Body of pancreas (tissue), 4 donors: ENCODE measurements at places on chromosomes 11 and 22. TPM values are rescaled to one million over a fixed set of nuclear protein-coding genes. Genes with fewer than 3 reads are reported as not detected.

Gene PTPRJ
- total RNA-seq = 10.9 TPM

Gene MISFA
- total RNA-seq = not detected

Gene TUB
- total RNA-seq = 8.6 TPM

Gene ANKK1
- total RNA-seq = 1.3 TPM

Gene CCDC157
- 10.5 TPM for total RNA-seq

Gene SLC6A5
- total RNA-seq = not detected

Gene MRGPRE
- not detected for total RNA-seq

Gene TSPAN32
- not detected for total RNA-seq

Gene RASD2
- total RNA-seq = 0.26 TPM

Gene LRRC75B
- 33.9 TPM for total RNA-seq

Gene GAS2L1
- 15.8 TPM for total RNA-seq

Gene GAL3ST3
- total RNA-seq = 2.6 TPM

Gene DAGLA
- total RNA-seq = 7.0 TPM

Gene GRM5
- not detected for total RNA-seq

Gene ZNF214
- 4.3 TPM for total RNA-seq

Gene CRYAB
- total RNA-seq = 61.0 TPM

GRCh38 chr22:41043722-41044121 is 48.7 kb upstream of the EP300 start:
- no peak for DNase-seq

GRCh38 chr11:27648840-27649239 is 51.4 kb downstream of the BDNF start:
- no peak for DNase-seq

DNA sequence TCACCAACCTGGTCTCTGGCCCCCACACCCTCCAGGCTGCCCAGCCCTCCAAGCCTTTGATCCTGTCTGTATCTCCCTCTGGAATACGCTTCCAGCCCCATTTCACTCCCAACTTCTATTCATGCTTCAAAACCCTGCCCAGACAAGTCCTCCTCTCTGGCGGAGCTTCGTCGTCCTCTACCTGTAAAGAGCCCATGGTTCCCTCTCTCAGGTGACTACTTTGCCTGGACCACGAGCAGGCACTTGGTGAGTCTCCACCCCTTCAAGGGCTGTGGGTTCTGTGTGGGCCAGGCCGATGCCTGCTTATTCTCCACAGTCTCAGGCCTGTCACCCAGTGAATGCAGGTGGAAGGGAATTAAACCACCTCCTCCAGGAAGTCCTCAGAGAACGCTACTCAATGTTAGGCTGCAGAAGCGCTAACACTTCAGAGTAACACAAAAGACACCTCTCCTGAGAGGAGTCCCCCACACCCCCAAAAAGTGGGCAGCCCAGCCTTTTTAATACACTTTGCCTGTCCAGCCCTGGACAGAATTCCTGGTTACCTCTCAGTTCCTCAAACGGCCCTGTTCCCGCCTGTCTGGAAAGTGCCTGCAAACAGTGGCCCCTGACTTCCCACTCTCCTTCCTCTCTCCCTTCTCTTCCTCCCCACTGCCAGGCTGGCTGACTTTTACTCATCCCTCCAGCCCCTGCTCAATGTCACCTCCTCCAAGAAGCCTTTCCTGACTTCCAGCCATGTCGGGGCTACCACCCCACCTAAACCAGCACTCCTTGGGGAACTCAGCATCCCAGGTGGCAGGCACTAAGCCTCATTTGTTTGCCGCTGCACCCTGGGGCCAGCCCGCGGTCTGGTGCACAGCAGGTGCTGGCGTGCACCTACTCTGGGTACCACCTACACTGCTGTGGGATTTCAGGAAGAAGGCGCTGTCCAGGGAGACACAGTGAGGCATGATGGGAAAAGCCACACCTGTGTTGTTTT is 9.0 kb downstream of the RAC2 start:
- no peak for DNase-seq

DNA sequence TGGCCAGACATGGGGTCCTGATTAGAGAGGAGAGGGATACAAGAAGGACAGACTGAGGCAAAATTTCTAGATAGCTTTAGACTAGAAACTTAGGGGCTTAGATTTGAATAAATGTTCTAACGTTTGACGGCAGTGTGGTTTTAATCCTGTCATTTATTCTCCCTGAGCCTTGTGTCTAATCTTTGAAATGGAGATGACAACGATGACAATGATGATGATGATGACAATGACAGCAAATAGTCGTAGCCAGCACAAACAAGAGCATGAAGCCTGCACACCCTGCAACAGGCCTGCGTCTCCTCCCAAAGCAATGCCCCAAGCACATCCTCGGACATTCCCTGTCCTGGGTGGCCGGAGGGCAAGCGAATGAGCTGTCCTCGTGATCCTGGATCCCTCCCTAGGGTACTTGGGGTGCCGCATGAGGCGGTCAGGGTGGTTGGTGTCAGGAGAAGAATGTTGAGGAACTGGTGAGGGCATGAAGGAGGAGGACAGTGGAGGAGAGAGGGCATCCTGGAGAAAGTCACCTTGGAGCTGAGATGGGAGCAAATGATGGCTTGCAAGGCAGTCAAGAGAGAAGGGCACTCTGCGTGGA is 502.1 kb upstream of the B3GAT1 start:
- no peak for DNase-seq

GRCh38 chr11:93741882-93742226 is 382 bp downstream of the C11orf54 start:
- DNase-seq = peak; percentile 90

- no peak for DNase-seq
Observed at GRCh38 chr11:116062129-116062489, 557.9 kb upstream of the CADM1 start.

DNA sequence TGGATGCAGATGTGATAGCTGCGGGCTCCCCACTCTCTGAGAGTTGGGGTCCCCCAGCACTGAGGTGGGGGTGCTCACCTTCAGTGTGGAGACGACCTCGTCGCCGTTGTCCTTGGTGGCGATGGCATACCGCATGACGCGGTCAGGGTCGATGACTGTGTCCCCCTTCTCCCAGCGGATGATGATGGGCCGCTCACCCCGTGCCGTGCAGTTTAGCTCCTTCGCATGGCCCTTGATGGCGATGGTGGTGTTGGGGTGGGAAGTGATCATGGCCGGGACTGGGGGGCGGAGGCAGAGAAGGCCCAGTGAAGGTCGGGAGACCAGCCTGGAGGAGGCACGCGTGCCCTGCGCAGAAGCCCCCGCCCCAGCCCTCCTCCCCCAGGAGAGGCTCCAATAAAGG is 154.2 kb downstream of the CEP164 start:
- DNase-seq = no peak

DNA sequence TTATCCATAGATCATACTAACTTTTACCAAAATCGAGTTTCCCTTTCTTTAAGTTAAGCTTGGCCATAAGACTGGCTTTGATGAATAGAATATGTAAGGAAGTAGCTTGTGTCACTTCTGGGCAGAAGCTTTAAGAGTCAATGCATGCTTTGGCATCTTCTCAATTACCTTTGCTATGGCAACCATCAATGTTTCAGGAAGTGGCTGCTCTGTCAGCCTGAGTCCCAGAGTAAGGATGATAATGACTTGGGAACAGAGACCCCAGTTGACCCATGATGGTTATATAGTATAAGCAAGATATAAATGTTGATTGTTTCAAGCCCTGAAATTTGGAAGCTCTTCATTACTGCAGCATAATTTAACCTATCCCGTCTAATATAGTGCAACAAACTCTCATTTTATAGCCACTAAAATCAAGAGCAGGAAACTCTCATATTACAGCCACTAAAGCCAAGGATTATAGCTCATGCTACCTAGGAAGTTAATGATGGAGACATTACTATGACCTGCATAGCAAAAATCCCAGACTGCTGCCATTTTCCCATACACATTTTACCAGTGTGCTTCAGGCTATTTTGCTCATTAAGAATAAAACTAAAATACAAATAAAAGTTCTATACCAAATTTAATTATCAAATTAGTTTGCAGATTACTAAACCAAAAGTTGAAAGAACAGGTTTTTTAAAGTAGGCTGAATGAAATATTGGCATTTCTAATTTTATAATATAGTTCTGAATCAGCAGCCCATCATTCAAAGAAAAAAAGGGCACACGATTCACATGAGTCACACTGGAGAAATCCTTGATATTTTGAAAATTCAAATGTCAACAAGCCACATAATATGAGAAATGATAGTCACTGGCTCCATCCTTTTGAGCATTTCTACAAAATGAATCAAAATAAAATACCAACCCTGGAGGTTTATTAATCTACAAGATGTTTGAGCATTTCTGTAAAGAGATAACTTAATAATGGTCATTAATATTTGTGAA is 23.8 kb downstream of the FSHB start:
- DNase-seq = no peak

GRCh38 chr11:125174686-125175085 is 10.1 kb downstream of the PKNOX2 start:
- DNase-seq = no peak

GRCh38 chr11:119935349-119935925 is 202.5 kb downstream of the TRIM29 start:
- DNase-seq = no peak

- DNase-seq = no peak
Observed at GRCh38 chr11:90587896-90588295, 365.0 kb upstream of the CHORDC1 start.

- DNase-seq = no peak
Observed at GRCh38 chr11:26350002-26350401, 18.1 kb downstream of the ANO3 start.

GRCh38 chr11:135073381-135073780 is 661.3 kb upstream of the B3GAT1 start:
- no peak for DNase-seq

DNA sequence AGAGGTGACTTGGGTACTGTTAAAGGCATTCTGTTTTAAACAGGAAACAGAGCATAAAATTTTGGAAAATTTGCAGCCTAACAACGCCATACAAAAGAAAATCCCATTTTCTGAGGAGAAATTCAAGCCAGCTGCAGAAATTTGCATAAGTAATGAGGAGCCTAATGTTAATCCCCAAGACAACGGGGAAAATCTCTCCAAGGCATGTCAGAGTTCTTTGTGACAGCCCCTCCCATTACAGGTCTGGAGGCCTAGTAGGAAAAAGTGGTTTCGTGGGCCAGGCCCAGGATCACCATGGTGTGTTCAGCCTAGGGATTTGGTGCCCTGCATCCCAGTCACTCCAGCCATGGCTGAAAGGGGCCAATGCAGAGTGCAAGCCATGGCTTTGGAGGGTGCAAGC is 1333.1 kb upstream of the TENM4 start:
- no peak for DNase-seq

GRCh38 chr11:1675536-1676228 is 21.3 kb upstream of the KRTAP5-6 start:
- DNase-seq = no peak

DNA sequence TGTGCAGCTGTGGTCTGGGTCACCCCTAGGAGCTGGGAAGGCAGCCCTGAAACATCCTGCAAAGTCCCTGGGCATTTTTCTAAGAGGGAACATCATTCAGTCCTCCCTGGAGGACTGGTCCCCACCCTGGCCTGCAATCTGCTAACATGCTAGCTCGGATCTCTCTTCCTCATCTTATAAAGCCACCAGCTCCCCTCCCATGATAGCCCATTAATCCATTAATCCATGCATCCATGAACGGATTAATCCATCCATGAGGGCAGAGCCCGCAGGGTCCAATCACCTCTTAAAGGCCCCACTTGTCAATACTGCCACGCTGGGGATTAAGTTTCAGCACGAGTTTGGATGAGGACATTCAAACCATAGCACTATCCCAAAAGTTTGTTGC is 12.1 kb downstream of the PRG3 start:
- DNase-seq = no peak

- no peak for DNase-seq
Observed at GRCh38 chr11:94315664-94316063, 11.3 kb downstream of the IZUMO1R start.

DNA sequence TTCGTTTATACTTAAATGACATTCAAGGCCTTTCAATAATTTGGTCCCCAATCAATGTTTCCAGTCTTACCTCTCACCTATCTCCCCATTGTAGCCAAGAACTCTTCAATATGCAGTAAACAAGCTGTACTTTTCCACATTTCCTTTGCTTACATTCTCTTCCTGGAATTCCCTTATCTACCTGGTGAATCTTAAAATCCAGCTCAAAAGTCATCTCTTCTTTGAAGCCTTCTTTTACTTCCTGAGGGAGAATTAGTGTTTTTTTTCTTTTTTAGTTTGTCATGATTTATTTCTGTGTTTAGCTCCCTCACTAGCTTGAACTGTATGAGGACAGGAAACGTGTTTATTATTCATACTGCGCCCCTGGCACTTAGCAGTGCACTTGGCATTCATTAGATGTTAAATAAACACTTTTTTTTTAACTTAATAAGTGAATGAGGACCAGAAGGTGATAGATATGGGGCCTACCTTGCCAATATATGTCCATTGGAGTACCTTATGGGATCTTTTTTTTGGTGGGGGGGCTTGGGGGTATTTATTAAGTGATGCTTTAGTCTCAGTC is 4.9 kb upstream of the PTS start:
- no peak for DNase-seq

GRCh38 chr11:87361891-87362290 is 324.2 kb downstream of the TMEM135 start:
- no peak for DNase-seq

DNA sequence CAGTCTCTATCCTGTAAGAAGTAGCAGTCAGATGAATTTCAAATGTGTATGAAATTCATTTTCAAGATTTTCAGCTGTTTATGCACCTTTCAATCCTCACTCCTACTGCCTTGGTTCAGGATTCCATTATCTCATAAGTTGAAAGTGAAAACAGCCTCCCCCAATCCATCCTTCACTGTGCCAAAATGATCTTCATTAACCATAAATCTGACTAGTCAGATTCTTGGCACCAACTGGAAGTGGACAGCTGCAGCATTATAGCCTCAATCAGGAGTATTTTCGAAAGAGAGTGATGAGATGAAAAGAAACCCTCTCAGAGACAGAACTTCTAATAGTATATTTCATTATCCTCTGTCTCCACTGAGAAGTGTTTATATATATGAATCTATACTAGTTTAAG is 365.3 kb upstream of the PDGFD start:
- DNase-seq = no peak

- DNase-seq = no peak
Observed at GRCh38 chr22:23781065-23781464, 5.7 kb upstream of the SMARCB1 start.

- DNase-seq = no peak
Observed at GRCh38 chr11:94533696-94534630, 9.8 kb upstream of the FUT4 start.

DNA sequence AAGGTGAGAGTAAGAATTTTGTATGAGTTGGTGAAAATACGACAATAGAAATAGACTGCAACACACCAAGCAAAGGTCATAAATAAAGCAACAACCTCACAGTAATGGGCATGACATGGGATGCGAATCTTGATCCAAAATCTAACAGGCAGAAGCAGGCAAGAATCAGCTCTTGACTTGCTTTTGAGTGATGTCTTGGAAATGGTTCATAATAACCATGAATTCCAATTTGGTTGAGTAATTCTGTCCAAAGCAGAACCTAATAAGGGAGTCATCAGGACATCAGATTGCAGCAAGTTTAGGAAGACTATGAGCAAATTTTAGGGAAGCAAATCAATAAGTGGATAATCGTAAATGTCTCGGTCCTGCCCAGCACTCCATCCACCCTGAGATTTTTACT is 224.0 kb upstream of the ISX start:
- no peak for DNase-seq

GRCh38 chr11:57277845-57278720 is 41.0 kb upstream of the APLNR start:
- DNase-seq = peak; percentile 67
